ENCODE measurements at places on chromosomes 11 and 22. TPM values are rescaled to one million over a fixed set of nuclear protein-coding genes. Genes with fewer than 3 reads are reported as not detected.
A peak's percentile ranks its signal among the peaks of the same experiment; 100 is the strongest.

GRCh38 chr11:101438126-101438525 is 145.7 kb downstream of the TRPC6 start:
- H3K36me3 ChIP-seq, result no peaks in the 10 kb centered on the region
- no peaks in the 10 kb centered on the region for H3K27me3 ChIP-seq
- H3K4me3 ChIP-seq, result no peak overlapping the region
- no peak for DNase-seq

GRCh38 chr11:27720277-27720830 is 20.1 kb upstream of the BDNF start:
- H3K27me3 ChIP-seq, result peaks cover 87% of the 10 kb centered on the region
- no peaks in the 10 kb centered on the region for H3K36me3 ChIP-seq
- H3K4me1 ChIP-seq, result peaks cover 16% of the 10 kb centered on the region
- no peak for DNase-seq

Gene TRIM49
- not detected for total RNA-seq

DNA sequence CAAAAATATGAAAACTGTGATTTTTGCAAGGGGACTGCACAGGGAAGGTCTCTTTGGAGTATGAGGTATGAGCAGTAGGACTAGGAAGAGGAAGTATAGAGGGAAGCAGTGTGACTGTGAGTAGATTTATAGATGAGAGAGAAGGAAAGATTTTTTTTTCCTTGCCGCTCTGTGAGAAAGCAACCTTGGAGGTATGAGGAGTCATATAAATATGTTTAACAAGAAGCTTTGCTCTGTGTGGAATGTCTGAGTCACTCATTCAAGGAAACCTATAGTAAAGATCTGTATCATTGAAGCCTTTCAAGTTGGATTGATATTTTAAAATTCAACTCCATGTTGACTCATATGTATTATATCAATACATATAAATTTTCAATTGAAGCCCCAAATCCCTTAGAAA is 26.2 kb downstream of the DNHD1 start:
- H3K36me3 ChIP-seq, result peaks cover 20% of the 10 kb centered on the region
- H3K4me1 ChIP-seq, result no peaks in the 10 kb centered on the region
- no peak overlapping the region for H3K4me3 ChIP-seq
- no peak overlapping the region for H3K27ac ChIP-seq
- no peaks in the 10 kb centered on the region for H3K27me3 ChIP-seq

- H3K27ac ChIP-seq, result peak overlapping the region; percentile 83
- peaks cover 26% of the 10 kb centered on the region for H3K4me1 ChIP-seq
Observed at GRCh38 chr11:70398834-70399680, 728 bp downstream of the CTTN start.

DNA sequence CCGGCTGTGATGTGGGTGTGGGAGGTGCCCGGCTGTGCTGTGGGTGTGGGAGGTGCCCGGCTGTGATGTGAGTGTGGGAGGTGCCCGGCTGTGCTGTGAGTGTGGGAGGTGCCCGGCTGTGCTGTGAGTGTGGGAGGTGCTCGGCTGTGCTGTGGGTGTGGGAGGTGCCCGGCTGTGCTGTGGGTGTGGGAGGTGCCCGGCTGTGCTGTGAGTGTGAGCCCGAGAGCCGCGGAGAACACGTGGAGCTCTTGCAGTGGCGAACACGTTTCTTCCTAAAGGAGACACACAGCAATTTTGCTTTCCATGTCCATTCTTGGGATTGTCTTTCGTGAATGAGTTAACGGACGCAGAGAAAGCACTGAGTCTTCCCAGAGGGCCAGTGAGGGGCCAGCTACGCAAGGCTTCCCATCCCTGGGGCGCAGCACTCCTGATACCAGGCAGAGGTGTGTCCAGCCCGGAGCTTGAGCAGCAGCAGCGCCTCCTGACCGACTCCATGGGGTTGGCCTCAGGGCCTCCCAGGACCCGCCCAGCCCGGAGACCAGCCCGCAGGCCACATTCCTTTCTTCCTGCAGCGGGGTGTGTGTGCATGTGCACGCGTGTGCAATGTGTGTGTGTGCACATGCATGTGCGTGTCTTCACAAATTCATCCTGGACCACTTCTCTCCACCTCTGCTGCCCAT is 245.0 kb upstream of the B3GAT1 start:
- H3K4me1 ChIP-seq, result no peaks in the 10 kb centered on the region
- H3K4me3 ChIP-seq, result no peak overlapping the region
- H3K36me3 ChIP-seq, result no peaks in the 10 kb centered on the region
- DNase-seq, result peak; percentile 60
- no peak overlapping the region for H3K27ac ChIP-seq

DNA sequence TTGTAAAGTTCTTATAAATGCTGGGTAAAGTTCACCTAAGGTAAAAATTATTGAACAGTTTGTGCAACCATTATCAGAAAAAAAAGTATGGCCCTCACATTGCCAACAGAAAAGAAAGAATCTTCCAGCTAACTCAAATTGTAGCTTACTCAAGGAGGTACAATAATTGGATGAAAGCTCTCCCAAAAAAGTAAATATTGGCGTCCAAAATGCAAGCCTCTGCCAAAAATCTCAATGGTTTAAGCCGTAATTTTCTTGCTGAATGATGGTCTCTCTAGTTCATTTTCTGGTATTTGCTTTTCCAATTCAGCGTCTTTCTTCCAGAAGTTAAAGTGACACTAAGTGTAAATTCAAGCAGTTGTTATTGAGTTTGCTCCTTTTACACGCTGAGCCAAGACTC is 727.3 kb downstream of the LRRC4C start:
- H3K27ac ChIP-seq, result no peak overlapping the region
- H3K27me3 ChIP-seq, result no peaks in the 10 kb centered on the region
- DNase-seq, result no peak
- no peaks in the 10 kb centered on the region for H3K4me1 ChIP-seq
- H3K36me3 ChIP-seq, result no peaks in the 10 kb centered on the region
- no peak overlapping the region for H3K4me3 ChIP-seq

Data from upper lobe of right lung (tissue), 1 donor.